ENCODE measurements at places on chromosomes 16 and 17. TPM values are rescaled to one million over a fixed set of nuclear protein-coding genes. Genes with fewer than 3 reads are reported as not detected.

The ARHGAP44 gene
- 10.1 TPM for total RNA-seq

- peak within 1 kb of the TSS; percentile 77 for H3K4me3 ChIP-seq
- H3K36me3 ChIP-seq, result no peaks in the 10 kb centered on the region
- H3K4me1 ChIP-seq, result peaks cover 13% of the 10 kb centered on the region
- H3K27me3 ChIP-seq, result peaks cover 56% of the 10 kb centered on the region
Observed at GRCh38 chr17:46851029-46851741, at the start of gene WNT9B. Gene WNT9B, plus strand, starts transcription at chr17:46851583. Its CDS starts 56 bp downstream, at chr17:46851639.

GRCh38 chr17:17505151-17505550, 9.0 kb upstream of the RASD1 start:
- H3K36me3 ChIP-seq, result no peaks in the 10 kb centered on the region
- no peaks in the 10 kb centered on the region for H3K27me3 ChIP-seq
- H3K27ac ChIP-seq, result no peak overlapping the region
- no peak overlapping the region for H3K4me3 ChIP-seq
- H3K4me1 ChIP-seq, result no peaks in the 10 kb centered on the region

GRCh38 chr17:6475411-6475810, 31.2 kb downstream of the PIMREG start:
- H3K27me3 ChIP-seq, result no peaks in the 10 kb centered on the region
- no peak overlapping the region for H3K4me3 ChIP-seq
- DNase-seq, result no peak
- H3K36me3 ChIP-seq, result no peaks in the 10 kb centered on the region

GRCh38 chr17:58338841-58339754, 10.5 kb upstream of the TSPOAP1 start:
- H3K4me3 ChIP-seq, result peak overlapping the region; percentile 34
- peak overlapping the region; percentile 82 for H3K27ac ChIP-seq
- no peaks in the 10 kb centered on the region for H3K36me3 ChIP-seq
- H3K4me1 ChIP-seq, result peaks cover 25% of the 10 kb centered on the region
- peak; percentile 74 for DNase-seq

GRCh38 chr16:49589544-49590031, 216.0 kb downstream of the C16orf78 start:
- H3K4me1 ChIP-seq, result peaks cover 7% of the 10 kb centered on the region
- peak overlapping the region; percentile 36 for H3K27ac ChIP-seq
- no peak for DNase-seq
- no peaks in the 10 kb centered on the region for H3K36me3 ChIP-seq
- H3K4me3 ChIP-seq, result no peak overlapping the region
- H3K27me3 ChIP-seq, result no peaks in the 10 kb centered on the region

GRCh38 chr17:58517378-58517927, 3.0 kb upstream of the MTMR4 start:
- H3K27ac ChIP-seq, result peak overlapping the region; percentile 95
- DNase-seq, result no peak
- no peaks in the 10 kb centered on the region for H3K27me3 ChIP-seq

DNA sequence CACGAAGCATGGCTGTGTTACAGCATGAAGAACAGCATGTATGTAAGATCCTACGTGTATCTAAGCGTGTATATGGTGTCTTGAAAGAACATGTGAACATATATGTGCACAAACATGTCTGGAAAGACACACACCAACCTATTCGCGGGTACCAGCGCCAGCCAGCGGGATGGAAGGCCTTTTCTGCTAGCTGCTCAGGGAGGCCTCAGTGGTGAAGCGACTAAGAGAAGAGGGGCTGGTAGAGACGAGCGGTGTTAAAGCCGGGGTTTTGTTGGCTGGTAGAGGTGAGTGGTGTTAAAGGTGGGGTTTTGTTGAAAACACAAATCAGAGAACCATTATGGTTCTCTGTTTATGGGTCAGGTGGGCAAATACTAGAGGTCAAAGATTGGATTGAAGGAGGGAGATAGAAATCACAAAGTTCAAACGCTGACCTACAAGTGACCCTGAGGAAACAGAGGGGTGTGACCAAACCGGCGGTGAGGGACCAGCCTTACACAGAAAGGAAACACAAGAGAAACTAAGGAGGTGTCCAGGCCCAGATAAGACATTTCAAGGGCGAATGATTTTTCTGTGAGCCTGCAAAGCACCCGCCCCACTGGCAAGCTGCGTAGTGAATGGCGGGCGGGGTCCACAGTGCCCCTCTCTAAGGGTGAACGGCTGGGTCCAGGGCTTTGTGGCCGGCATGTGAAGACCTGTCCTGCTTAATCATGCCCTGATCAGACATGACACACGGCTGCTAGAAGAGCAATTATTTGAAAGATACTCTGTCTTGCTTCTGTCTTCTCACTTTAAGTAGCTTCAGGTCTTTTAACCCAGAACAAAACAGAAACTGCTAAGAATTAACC, 8.1 kb downstream of the ZCCHC14 start:
- no peak for DNase-seq
- H3K27ac ChIP-seq, result no peak overlapping the region
- no peak overlapping the region for H3K4me3 ChIP-seq
- H3K36me3 ChIP-seq, result no peaks in the 10 kb centered on the region
- H3K4me1 ChIP-seq, result peaks cover 11% of the 10 kb centered on the region
- no peaks in the 10 kb centered on the region for H3K27me3 ChIP-seq

All from GM23338 (cell line).